ENCODE measurements at places on chromosomes 11 and 22.

DNA sequence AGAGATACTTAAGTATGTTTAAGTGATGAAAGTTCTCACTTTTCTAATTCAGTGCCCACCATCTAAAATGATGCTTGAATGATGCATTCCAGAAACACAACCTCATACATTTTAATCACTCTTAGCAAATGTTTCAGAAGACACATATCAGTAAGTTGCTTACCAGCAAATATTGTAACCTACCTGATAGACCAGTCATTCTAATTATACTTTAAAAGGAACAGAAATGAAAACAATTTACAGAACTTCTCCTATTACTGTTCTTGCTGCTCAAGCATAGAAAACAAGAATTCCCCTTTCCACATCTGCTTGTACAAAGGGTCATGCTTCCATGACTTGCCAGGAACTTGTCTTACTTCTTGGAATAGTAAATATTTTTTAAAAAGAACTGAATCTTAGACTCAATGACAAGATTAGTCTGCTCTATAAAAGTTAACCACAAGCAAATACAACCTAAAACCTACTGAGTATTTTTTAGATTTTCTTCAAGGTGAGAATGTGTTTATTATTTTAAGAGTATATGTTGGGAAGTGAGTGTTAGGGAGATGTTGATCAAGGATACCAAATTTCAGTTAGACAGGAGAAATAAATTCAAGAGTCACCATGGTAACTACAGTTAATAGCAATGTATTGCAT lies 82.0 kb upstream of the SC5D start:
- no peak for DNase-seq

DNA sequence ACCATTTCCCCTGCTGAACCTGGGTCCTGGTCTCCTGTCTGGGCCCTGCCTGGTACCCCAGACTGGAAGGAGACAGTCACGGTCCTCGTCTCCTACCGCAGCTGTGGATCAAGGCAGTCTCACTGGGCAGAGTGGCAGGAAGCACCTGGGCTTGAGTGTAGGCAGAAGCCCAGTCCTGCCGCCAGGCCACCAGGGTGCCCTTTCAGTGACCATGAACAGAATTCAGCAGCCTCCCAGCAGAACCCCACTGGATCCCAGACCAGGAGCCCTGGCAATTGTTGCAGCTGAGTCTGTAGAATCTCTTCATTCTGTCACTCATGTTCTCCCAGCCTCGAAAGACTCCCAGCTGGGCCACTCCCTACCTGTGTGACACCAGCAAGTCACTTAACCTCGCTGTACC lies 25.5 kb upstream of the CREB3L1 start:
- no peak for DNase-seq

DNA sequence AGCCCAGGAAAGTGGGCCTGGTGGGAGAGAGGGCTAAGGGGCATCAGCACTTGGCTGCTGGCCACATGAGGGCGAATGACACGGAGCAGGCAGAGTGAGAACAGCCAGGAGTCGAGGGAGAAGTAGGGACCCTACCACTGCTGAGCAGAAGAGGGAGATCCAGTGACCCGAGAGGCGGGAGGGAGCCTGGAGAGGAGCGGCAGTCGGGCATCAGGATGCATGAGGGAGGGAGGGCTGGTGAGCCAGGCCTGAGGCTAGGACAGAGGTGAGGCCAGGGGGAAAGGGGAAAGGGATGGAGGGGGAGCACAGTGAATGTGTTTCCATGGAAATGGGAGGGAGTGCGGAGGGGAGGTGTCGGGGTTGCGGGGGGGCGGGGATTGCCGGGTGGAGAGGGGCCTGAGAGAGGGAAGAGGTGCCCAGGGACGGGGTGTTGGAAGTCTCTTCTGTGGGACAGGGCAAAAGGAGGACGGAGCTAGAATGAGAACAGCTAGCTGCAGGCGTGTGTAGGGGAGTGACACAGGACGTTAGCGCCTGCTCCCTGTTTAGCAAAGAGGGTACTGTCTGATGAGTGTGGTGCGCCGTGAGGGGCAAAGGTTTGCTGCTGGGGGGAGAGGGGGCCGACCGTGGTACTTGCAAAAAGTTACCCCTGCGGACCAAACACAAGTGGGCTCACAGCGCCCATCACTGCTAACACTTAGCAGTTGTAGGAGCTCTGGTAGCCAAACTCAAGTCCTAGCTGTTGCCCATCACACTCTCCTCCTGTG lies 37.1 kb upstream of the WNT11 start:
- no peak for DNase-seq

GRCh38 chr22:43126501-43127165 lies 16.1 kb downstream of the BIK start:
- DNase-seq = no peak

GRCh38 chr11:69746752-69747742 lies 28.1 kb downstream of the FGF4 start:
- DNase-seq = no peak

DNA sequence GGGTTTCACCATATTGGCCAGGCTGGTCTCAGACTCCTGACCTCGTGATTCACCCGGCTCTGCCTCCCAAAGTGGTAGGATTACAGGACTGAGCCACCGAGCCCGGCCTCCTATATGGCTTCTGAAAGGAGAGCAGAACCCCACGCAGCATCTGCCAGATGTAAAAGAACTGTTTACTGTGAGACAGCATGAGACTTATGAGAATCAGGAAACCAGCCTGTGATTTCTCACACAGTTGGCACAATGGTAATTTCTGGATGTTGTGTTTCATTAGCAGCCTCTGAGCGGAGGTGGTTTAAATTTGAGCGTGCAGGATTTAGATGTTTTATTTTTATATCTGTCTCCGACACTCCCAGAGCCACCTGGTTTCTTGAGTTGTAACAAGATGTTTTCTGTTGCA lies 33.8 kb downstream of the CEP164 start:
- no peak for DNase-seq

- no peak for DNase-seq
These were observed 26.2 kb downstream of the TBC1D22A start for GRCh38 chr22:46788441-46789172.

DNA sequence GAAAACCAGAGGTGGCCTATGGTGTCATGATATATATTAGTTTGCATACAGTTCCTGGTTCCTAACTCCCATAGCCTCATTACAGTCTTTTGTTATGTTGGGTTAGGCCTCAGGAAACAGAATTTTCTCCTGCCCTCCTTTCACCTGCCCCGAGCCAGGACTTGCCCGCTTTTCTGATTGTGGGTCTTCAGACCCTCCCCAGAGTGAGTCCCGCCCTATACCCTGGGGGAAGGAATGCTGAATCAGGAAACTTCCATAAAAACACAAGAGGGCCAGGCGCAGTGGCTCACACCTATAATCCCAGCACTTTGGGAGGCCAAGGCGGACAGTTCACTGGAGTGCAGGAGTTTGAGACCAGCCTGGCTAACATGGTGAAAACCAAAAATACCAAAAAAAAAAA lies 70.9 kb downstream of the SLC35F2 start:
- no peak for DNase-seq

- DNase-seq = no peak
These were observed 64.9 kb downstream of the DEPDC5 start for GRCh38 chr22:31818481-31819392.

GRCh38 chr11:69409812-69410645 lies 71.4 kb upstream of the LINC01488 start:
- DNase-seq = no peak

GRCh38 chr11:70505761-70506657 lies 107.7 kb downstream of the CTTN start:
- no peak for DNase-seq

DNA sequence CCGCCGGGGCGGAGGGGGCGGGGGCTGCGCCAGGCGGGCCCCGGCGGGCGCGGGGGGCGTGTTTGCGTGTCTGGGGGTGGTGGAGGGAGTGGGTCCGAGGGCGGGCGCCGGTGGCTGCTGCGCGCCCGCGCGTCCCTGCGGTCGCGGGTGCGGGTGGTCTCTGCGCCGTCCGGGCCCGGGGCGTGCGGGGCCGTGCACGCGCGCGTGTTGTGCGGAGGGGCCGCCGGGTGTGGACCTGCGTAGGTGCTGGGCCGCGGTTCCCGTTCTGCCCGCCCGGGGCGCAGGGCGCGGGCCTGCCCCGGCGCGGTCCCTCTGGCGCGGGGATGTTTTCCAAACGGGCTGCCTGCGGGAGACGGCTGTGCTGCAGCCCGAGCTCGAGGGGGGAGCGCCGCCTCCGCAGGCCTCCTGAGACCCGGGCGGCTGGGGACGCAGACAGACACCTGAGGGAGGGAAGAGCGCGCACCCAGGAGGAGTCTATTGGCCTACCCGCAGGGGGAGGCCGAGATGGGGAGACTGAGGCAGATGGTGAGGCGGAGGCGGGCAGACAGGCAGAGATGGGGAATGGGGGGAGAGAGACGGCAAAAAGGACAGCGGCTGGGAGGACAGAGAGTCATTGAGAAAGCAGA lies 442 bp downstream of the PELI3 start:
- no peak for DNase-seq

- no peak for DNase-seq
These were observed 68.7 kb downstream of the ETS1 start for GRCh38 chr11:128518493-128519207.

- DNase-seq = no peak
These were observed 400.1 kb downstream of the TMEM135 start for GRCh38 chr11:87437844-87438223.

DNA sequence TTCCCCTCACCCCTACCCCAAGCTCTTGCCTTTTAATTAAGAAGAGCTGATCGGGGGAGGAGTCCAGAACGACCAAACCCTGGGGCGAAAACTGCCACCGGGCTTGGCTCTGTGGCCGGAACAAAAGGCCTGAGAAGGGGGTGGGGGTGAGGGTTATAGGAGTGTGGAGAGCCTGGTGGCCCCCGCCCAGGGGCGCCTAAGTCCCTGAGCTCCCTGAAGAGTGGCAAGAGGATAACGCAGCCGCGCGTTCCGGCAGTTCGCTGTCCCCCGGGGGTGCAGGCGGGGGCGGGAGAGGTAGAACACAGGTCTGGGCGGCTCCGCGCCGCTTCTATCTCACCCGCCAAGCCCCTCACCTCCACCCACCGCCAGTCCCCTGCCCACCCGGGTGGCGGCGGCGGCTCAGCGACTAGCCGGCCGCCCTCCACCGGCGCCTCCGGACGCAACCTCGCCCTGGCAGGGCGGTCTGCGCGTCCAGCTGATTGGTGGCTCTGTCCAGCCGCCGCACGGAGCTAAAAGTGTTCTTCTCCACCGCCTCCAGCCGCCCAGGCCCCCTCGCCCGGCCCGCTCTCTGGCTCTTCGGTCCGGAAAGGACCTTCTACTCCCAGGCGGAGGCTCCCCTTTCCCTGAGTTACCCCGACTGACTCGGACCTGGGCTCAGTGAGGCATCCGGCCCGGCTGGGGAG lies 18.7 kb upstream of the BDNF start:
- no peak for DNase-seq

DNA sequence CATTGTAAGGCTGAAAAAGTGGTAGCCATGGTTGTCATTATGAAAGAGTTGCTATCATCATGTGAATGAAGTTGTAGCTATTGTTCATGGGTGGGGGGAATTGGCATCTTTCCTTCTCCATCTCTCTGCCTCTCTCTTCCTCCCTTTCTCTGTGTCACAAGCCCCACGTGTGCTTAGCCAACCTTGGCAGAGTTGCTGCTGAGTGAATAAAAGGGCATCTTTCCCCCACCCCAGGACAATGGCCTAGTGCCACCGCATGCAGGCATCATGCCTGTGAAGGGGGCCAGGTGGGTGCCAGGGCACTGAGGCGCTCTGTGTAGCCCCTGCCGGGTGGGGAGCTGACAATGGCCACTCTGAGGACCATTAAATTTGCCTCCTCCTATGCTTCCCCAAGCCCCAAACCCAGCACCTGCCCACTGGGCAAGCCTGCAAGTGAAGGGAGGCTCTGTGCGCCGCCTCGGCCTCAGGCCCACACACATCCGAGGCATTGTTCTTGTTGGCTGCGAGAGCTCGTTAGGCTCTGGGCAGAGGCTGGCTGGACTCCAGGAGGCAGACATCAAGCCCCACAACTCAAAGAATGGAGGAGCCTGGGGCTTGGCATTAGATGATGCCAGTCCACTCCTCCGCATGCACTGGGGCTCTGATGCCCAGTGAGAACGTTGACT lies 103.9 kb downstream of the SEZ6L start:
- no peak for DNase-seq

- no peak for DNase-seq
These were observed at the start of gene TMPRSS6 for GRCh38 chr22:37109242-37109917. Gene TMPRSS6 (minus strand): TSS chr22:37109713. CDS start chr22:37103417, 6,296 bp downstream.

- DNase-seq = no peak
These were observed 19.3 kb downstream of the DDX25 start for GRCh38 chr11:125923633-125924032.

DNA sequence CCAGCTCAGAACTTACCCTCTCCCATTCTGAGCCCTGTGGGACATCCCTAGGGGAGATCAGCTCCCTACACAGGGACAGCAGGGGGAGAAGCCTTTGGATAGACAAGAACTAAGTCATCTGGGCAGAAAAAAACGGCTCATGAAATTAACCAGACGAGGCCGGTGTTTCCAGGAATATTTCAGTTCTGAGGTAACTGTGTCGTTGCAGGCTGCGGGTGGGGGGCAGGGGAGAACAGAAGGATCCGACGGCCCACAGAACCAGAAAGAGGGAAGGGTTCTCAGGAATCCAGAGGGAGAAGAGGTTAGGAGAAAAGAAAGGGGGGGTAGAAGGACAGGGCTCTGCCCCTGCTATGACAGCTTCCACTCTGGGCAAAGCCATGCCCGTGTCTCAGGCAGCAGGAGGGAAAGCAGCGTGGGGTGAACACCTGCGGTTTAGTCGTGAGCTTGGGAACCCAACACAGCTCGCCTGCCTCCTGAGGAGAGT lies 3.6 kb downstream of the CLCF1 start:
- no peak for DNase-seq

DNA sequence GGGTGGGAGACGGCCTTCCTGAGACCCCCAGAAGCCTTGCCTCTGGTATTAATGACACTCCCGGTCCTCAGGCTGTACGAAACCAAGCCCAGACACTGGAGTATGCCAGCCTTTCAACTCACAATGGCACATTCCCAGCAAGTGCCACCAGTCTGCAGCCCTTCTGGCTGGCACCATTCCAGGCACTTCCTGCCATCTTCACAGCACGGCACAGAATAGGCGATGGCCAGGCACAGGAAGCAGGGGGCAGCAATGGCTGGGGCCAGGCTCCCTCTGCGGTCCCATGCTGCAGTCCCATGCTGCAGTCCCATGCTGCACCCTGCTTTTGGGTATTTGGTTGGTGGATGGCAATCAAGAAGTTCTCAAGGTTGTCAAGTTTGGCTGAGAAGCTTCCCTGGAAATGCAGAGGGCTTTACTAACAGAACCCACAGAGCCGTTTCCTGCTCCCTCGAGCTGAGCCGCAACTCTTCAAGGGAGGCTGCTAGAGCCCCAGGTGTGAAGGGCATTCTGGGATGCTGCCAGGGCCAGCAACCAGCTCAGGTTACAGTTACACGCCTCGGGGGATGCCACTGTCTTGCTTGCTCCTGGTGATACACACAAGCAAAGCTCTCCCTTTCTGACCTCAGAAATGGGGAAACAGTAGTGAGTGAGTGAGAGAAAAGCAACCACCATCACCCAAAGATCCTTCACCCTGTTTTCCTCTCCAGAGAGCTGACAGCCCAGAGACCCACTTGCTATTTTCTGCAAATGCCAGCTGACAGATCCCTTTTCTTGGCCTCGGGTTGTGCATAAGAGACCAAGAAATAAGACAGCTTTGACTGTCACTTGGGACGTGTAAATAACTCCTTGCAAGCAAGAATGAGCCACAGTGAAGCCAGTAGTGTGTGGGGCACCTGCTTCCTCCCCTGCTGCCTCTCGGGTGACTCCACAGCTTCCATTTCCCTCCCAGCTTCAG lies 23.9 kb downstream of the LRFN4 start:
- no peak for DNase-seq

GRCh38 chr22:37244922-37245722 lies 1.1 kb upstream of the RAC2 start:
- DNase-seq = peak; percentile 79

Data from GF-D8 (cell line).